ENCODE measurements at places on chromosomes 11 and 22.

GRCh38 chr11:78954696-78955095 lies 380.0 kb upstream of the NARS2 start:
- no peak for DNase-seq

- no peak for DNase-seq
Measured at GRCh38 chr22:49489821-49490220, 337.9 kb downstream of the BRD1 start.

DNA sequence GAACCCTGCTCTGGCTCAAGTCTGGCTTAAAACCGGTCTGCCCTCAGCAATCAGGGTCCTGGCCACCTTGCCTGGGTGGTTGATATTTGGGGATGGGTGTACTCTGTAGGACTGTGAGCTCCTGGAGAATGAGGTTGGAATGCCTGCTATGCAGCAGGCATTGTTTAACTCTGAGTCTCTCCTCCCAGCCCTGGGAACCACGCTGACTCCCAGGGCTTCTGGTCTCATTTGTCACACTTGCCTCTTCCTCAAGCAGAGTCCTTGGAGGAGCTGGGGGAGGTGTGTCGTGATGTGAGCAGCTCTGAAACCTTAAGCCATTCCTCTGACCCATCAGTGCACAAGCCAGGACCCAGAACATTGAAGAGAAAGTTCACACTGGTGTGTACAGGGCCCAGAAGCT lies 340.1 kb downstream of the MN1 start:
- no peak for DNase-seq

GRCh38 chr11:32391479-32391878 lies 43.9 kb downstream of the WT1 start:
- no peak for DNase-seq

DNA sequence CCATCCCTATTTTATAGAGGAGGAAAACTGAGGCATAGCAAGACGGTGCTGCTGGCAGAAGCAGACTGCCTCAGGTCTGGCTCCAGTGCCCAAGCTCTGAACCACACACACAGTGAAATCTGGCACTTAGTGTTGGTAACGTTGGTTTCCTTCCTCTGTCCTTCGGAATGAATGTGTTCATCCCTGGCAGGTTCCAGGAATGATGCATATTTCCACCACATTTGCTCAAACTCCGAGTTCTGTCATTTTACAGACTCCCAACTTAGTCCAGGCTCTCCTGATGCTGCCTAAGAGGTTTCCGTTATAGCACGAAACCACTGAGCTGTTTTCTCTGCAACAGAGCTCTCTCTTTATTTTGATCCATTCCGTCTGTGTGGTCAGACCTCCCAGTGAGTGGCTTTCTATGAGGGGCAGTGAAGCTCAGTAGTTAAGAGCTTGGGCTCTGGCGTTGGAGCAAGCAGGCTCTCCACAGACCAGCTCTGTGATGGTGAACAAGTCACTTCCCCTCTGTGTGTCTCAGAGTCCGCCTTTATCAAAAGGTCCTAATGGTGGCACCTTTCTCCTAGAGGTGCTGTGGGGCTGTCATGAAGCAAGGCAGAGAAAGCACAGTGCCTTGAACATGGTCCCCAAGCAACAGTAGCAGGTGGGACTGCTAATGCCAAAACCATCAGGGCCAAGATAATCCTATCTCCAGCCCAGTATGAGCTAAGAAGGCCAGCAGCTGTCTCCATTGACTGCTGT lies 200.3 kb downstream of the MYO18B start:
- DNase-seq, result no peak

DNA sequence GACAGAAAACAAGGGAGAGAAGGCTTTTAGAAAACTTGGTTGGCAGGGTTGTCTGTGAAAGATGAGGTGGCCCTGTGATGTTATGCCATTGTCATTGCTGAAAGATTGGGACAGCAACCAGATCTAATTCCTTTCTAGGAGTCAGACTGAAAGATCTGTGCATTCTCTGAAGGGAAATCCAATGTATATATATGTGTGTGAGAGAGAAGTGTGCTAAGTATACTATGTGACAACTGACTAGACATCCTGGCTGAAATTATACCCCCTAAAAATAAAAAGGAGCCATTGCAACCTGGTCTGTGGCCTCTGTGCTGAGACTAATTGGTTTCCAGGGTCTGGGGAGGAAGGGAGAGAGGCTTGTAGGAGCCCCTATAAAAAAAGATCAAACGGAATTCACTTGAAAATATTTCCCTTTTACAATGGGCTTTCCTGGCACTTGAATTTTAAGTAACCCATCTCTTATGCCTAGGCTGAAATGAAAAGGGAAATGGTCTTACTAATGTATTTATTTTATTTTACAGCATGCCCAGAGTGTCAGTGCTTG lies 1.2 kb upstream of the MPPED2 start:
- no peak for DNase-seq

DNA sequence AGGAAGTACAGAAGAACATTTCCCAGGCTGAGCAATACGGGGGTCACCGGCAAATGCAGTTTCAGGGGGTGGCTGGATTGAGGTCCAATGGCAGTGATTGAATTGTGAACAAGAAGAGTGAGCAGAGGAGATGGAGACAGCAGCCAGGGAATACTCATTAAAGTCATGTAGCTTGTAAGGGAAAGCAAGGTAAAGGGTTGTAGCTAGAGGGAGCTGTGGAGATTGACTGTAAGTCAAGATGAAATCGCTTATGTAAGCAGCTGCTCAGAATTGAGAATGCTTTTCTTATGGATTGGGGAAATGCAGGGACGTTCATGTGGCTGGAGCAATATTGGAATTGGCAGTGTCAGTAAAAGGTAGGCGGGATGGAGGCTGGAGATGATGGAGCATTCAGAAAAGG lies 111.4 kb upstream of the TBCEL start:
- no peak for DNase-seq

DNA sequence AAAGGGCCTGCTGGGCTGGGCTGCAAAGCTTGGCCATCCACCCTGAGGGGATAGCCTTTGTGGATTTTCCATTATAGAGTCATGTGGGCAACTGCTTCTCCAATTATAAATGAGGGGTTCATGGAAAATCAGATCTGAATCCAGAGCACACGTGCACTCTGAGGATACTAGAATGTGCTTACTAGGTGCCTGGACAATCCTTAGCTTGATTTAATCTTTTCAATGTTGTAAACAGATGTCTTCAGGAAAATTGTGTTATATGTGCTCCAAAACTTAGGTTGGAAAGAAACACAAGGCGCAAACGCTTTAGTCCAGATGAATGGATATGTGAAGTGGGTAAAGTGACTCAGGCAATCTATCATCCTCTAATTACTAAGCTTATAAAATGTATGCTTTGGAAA lies 92.0 kb downstream of the SLC17A6 start:
- no peak for DNase-seq

GRCh38 chr11:119844808-119845207 lies 115.8 kb upstream of the NECTIN1 start:
- no peak for DNase-seq

GRCh38 chr11:88157370-88157769 lies 17.9 kb downstream of the RAB38 start:
- no peak for DNase-seq

DNA sequence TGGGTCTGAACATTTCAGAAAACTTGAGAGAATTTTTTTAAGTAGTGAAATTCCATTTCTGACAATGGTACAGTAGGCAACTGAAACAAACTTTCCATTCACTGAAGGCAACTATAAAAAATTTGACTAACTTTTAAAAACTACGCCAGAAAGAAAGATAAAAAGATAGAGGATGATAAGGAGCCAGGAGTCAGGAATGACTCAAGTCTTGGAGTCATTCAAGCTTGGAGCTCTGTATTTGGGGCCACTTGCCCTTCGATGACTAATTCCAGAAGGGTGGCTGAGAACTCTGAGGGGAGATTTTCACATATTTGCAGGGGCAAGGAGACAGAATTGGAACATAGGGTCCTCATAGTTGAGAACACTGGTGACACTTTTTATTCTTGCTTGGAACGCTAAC lies 1083.2 kb upstream of the CNTN5 start:
- no peak for DNase-seq

DNA sequence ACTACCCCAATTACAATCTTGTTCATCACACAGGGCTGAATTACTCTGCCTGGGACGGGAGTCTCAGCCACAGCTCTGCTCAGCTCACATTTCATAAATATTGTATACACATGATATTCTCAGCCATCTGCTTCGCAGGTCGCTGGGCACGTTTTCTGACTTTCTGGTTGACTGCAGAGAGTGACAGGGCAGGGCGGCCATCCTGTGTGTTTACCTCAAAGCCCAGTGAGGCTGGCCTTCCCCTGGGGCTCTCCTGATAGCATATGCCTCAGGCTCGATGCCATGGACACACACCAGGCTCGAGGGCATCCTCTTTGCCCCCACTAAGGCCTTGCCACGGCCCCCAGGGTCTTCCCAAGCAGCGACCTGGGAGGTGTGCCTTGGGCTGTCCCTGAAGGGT lies 345.0 kb downstream of the CADM1 start:
- no peak for DNase-seq

DNA sequence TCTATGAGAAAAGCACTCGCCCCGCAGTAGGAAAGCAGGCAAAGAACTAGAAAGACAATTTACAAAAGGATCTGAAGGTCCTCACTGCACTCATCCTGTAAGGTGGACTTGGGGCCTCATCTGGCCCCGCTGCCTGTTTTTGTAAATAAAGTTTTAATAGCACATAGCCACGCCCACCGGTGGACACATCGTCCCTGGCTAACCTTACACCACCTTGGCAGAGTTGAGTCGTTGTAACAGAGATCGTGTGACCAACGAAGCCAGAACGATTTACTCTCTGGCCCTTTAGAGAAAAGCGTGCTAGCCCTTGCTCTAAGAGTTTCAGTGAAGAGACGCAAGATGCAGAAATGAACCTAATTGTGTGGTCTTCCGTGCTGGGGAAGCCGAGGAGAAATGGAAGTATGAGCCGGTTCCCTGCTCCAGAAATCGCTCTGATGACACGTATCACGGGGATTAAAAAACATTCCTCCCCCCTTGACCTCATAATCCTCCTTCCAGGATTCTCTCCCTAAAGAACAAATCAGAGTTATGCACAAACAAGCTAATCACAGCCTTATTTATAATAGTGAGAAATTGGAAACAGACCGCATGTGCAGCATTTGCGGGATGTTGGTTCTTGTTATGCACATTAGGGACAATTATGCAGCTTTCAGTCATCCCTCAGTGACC lies 80.1 kb downstream of the CDKN1C start:
- DNase-seq, result no peak

GRCh38 chr11:127017482-127017881 lies 16.9 kb upstream of the KIRREL3 start:
- no peak for DNase-seq
